ENCODE measurements at places on chromosomes 16 and 17.

DNA sequence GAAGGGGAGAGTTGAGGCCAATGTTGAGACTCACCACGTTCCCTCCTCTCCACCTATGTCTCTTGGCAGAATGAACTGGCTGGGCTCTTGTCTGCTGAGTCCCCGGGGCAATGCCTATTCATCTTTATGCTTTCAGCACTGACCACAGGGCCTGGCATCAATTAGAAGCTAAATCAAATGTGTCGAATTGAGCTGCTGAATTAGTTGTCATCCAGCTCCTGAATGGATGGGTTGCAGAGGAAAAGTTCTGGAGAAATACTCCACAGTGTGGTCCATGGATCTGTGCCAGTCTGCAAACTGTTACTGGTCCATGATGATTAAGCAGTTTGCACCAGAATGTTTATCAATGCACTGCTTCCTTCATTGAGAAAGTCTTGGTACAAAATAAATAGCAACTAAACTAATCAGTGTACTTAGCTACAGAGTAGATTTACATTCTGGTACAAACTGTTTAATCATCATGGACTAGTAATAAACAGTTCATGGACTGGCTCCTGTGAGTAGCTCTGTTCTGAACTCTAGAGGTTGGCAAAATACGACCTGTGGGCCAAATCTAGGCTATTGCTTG lies 4.6 kb downstream of the CNGB1 start:
- no peak for DNase-seq

GRCh38 chr16:83301971-83302370 lies 505.8 kb upstream of the HSBP1 start:
- no peak for DNase-seq

DNA sequence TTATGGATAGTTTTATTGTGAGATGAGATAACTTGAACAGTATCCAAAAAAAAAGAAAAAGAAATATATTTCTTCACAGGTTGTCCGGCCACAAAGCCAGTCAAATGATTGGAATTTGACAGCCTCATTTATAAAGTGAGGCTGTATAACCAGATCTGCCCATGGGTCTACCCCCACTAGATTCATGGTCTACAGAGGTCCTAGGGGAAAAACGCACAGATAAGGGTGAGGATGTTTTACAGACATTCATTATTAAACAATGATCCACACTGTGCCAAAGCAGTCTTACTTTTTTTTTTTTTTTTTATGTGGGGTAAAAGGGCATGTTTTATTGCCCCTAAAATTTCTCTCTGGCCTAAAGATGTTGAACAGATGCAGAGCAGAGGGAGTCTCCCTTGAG lies 1503.0 kb upstream of the CDH8 start:
- no peak for DNase-seq

DNA sequence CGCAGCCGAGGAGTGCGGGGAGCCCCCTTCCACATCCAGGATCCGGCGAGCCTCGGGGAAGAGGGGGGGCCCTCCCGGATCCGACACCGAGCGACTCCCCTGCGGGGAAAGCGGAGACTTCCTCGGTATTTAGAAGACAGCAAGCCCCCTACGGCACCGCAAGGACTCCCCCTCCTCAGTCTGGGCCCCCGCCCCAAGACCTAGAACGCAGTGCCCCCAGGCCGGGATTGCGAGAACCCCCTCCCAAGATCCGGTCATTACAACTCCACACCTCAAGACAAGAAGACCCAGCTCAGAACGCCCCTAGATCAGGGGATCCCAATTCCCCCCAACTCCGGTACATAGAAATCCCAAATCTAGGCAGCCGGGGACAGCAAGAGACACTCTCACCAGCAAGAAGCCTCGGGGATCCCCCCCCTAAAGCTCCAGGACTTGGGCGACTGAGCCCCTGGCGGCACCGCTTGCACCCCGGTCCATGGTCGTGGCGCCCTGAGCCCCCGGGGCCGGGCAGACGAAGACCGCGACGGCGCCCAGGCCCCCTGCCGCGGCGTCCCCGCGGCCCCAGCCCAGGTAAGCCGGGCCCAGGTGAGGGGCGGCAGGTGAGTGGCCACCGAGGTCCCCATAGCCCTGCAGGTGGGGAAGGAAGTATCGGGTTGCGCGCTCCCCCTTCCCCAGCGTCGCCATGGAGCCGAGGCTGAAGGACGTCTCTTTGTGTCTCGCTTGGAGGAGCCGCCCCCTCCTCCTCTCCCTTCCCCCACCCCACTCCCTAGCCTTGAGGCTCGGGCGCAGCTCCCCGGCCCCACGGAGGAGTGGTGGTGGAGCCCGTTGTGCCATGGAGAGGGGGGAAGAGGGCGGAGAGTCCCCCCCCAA lies 641 bp downstream of the SBK1 start:
- no peak for DNase-seq

DNA sequence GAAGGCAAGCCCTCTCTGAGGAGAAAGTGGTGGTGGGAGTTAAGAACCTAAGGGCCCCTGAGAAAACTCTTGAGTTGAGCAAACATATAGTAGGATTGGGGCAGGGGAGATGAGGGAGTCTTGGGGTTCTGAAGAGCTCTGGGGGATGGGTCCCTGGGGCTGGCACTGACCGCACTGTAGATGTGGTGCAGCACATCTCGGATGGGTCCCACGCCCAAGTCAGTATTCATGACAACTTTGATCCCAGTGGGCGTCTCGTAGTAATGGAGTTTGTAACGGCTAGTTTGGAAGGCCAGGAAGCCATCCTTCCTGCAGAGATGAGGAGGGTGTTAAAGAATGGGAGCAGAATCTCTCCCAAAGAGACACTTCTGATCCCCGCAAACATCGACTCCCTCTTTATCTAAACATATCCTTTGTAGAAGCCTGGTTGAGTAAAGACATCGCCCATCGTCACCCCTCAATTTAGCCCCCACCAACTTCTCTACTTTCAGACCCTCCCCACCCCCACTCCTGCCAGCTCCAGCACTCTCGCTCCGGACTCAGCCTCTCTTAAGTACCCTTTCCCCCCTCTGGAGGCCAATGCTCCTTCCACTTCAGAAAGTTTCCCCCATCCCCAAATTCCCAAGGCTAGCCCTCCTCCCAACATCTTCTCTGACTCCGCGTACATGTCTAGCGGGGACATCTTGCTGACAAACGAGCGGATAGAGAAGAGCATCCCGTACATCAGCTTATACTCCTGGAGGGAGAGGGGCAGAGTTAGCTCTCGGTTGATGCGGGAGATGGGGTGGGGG lies 710 bp downstream of the TRAPPC1 start:
- no peak for DNase-seq

- no peak for DNase-seq
These were observed 29.8 kb upstream of the HS3ST3A1 start for GRCh38 chr17:13631529-13631928.

GRCh38 chr16:74759564-74759963 lies 15.1 kb downstream of the FA2H start:
- no peak for DNase-seq

- no peak for DNase-seq
These were observed 1241.8 kb upstream of the GOT2 start for GRCh38 chr16:59975953-59976352.

DNA sequence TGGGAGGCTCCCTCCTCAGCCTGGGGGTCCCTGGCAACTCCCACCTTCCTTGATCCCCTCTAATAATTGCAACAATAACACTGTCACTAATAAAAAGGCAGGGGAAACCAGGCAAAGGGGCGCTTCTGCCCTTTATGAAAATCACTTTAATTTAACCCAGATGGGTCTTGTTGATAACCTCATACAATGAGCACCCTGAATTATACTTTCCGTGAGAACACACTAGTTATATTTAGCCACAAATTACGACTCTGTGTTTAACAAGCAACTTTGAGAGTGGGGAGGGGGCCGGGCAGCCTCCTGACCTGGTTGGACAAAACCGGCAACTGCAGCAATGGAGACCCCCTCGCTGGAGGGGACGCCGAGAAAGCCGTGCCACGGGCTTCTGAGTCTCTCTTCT lies 5.7 kb upstream of the BAHCC1 start:
- no peak for DNase-seq

- DNase-seq, result no peak
These were observed 26.7 kb upstream of the DYNLL2 start for GRCh38 chr17:58056476-58056875.

- peak; percentile 33 for DNase-seq
These were observed 15.8 kb upstream of the EXOSC6 start for GRCh38 chr16:70267516-70267915.

GRCh38 chr17:35577830-35578196 lies 558 bp downstream of the PEX12 start:
- no peak for DNase-seq

- no peak for DNase-seq
These were observed 15.7 kb upstream of the RNF213 start for GRCh38 chr17:80244871-80245509.

- no peak for DNase-seq
These were observed 3.5 kb upstream of the B9D1 start for GRCh38 chr17:19365833-19366636.

DNA sequence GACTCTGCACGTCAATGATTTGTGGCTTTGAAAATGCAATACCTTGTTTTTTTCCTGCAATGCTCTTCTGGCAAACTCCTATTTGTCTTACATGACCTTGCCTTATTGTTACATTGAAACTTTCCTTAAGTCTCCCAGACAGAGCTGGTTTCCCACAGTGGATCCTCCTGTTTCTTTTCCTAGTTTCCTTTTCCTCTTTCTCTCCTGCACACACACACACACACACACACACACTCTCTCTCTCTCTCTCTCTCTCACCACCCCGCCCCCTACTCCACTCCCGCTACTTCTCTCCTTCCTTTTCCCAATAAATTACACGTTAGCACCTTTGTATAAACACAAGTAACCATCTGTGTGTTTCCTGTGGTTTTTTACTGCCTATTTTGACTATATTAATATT lies 2.3 kb downstream of the ORC6 start:
- no peak for DNase-seq

- DNase-seq, result no peak
These were observed 51.8 kb downstream of the SOCS3 start for GRCh38 chr17:78307887-78308638.

- no peak for DNase-seq
These were observed 12.4 kb downstream of the SLC7A6OS start for GRCh38 chr16:68298312-68298711.

Measured in CD4-positive, alpha-beta T cell treated with Interleukin-12 subunit alpha and Interleukin-12 subunit beta, for 1 hour (primary cell).